ENCODE measurements at places on chromosomes 12 and 14.

DNA sequence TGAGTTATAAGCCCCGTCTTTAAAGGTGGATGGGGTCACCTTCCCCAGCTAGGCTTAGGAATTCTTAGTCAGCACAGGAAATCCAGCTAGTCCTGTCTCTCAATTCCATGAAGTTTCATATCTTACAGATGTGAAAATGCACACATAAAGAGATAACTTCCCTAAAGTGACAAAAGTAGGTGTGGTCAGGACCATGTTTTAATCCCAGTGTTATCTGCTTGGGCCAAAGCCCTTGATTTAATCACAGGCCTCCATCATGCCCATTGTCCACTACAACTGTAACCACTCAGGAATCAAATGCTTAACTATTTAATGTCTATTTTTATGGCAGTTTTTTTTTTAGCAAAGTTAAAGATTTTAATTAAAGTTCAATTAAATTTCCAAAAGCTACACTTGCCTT is 194.4 kb upstream of the BTG1 start:
- DNase-seq, result no peak

- DNase-seq, result no peak
These were observed 149.4 kb downstream of the DICER1 start for GRCh38 chr14:95007921-95008320.

GRCh38 chr12:130477701-130478100 is 140.0 kb downstream of the PIWIL1 start:
- no peak for DNase-seq

DNA sequence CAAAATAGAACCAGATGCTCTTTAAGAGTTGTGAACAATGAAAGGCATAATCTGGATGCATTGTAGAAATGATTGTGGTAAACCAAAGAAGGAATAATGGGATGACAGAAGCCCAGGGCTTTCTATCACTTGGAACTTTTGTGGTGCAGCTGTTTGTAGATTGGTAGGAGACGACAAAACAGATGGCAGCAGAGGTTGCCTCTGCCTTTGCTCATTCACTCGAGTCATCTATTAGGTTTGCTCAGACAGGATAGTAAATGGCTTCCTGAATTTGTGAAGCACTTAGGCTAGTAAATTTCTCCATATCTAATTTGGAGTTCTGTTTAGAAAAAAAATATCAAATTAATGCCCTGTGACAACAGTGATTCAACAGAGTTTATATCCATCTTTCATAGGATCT is 78.4 kb downstream of the FGD4 start:
- no peak for DNase-seq

GRCh38 chr12:84085046-84085445 is 827.6 kb downstream of the SLC6A15 start:
- DNase-seq, result peak; percentile 84

DNA sequence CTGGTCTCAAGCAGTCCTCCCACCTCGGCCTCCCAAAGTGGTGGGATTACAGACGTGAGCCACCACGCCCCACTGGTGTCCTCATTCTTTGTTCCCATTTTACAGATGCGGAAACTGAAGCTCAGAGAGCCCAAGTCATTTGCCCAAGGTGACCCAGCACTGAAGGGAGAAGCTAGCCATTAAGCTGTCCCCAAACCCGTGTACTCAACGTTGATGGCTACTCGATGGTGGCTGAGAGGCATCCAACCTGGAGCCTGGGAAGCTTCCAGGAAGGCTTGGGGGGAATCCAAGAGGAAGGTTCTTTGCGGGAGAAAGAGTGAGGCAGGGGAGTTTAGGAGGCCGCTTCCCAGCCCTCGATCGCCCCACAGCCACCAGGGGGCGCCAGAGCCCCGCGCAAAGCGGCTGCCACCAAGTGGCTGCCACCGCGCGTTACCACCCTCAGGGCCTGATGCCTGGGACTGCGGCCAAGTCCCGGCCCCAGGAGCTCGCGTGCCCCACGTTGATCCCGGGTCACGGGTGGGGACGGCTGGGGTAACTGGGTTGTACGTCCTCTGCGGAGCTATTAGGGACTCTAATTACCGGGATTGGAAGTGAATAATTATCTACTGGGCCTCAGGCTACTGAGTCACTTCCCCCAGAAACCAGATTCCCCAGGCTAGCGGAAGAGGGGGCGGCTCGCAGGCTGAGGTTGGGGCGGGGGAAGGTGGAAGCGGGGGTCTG is 8.8 kb upstream of the SH2B3 start:
- peak; percentile 76 for DNase-seq

GRCh38 chr12:102350070-102350469 is 130.3 kb downstream of the IGF1 start:
- DNase-seq, result peak; percentile 13

GRCh38 chr12:31588976-31589375 is 2.0 kb downstream of the DENND5B start:
- DNase-seq, result no peak

DNA sequence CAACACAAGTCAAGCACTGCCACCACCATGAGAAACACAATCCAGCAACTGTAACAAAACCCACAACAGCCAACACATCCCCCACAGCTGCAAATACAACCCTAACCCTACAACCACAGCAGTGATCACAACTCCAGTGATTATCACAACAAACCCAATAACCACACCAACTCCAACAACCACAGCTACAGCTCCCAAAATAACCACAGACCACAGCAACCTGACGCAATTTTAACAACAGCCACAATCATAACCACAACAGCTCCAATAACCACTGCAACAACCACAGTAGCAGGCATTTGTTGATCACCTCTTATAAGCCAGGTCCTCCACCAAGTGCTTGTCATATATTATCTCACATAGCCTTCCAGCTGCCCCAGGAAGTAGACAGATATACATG is 42.2 kb upstream of the FAM181A start:
- no peak for DNase-seq

- no peak for DNase-seq
These were observed 4.8 kb upstream of the IFFO1 start for GRCh38 chr12:6560501-6561205.

DNA sequence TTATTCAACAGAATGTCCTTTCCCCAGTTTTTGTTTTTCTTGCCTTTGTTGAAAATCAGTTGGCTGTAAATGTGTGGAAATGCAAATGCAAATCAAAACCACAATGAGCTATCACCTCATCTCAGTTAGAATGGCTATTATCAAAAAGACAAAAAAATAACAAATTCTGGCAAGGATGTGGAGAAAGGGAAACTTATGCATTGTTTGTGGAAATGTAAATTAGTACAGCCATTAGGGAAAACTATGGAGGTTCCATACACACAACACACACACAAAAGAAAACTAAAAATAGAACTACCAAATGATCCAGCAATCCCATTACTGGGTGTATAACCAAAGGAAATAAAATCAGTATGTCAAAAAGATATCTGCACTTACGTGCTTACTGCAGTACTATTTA is 518.8 kb upstream of the ATXN7L3B start:
- no peak for DNase-seq

GRCh38 chr14:49612671-49613070 is 7.8 kb downstream of the RPL36AL start:
- DNase-seq, result no peak

DNA sequence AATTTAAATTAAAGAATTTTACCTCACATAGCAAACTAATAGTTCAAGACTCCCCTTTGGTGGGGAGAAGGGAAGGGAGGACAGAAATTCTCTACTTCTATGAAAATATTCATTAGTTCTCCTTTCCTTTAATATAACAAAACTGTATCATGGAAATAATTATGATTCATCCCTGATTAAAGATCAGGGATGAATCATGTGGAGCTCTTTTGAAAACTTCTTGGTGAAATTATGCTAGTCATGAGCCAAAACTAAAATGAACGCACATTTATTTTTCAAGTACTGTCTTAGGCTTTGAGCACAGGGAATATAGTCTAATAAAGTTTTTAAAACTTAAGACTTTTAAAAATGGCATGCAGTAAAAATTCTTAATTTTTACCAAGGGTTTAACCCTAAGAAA is 17.1 kb downstream of the TMBIM4 start:
- no peak for DNase-seq

DNA sequence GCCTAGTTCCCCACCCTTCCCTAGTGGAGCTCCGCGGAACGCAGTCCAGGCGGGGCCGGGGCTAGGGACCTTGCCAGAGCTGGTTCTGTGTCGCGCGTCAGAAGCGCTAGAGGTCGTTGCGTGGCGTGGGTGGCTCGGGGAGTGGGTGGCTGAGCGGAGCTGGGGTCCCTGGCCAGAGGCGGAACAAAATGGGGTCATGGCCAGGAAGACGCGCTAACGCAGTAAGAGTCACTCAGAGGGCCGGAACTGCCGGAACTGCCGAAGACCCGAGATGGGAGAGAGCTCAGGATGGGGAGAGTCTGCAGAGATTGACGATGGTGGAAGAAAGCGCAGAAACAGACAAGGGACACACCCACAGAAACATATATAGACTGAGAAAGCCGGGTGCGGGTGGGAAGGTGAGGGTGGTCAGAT is 4.8 kb downstream of the DGKA start:
- no peak for DNase-seq

DNA sequence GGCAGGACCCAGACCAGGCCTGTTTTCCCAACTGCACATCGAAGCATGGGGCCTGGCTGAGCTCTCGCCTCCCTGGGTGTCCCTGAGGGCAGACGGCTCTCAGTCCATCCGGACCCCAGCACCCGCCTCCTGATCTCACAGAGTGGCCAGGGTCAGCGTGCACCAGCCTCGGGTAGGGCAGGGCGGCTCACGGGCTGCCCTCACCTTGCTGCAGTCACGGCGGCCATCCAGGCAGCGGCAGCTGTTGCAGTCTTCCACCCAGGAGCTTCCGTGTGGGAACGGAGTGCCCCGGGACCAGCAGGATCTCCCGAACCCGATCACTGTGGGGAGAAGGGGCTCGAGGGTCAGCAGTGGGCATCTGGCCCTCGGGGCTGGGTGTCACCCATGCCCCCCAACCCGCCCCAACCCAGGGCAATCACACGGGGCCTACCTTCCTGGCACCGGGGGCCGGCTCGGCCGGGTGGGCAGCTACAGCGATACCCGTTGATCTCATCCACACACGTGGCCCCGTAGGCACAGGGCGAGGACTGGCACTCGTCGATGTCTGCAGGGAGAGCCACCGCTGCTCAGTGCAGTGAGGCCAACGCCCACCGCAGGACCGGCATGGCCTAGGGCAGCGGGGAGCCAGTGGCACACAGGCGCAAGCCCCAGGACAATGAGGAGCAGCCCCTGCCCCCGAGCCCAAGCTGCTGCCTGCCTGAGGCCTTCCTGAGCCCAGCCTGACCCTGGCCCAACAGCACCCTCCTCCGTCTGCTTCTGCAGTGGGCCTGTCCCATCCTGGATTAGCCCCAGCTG is 22.2 kb downstream of the JAG2 start:
- no peak for DNase-seq

Data from umbilical cord (tissue), 2 donors.